ENCODE measurements at places on chromosomes 1 and 21. TPM values are rescaled to one million over a fixed set of nuclear protein-coding genes. Genes with fewer than 3 reads are reported as not detected.

DNA sequence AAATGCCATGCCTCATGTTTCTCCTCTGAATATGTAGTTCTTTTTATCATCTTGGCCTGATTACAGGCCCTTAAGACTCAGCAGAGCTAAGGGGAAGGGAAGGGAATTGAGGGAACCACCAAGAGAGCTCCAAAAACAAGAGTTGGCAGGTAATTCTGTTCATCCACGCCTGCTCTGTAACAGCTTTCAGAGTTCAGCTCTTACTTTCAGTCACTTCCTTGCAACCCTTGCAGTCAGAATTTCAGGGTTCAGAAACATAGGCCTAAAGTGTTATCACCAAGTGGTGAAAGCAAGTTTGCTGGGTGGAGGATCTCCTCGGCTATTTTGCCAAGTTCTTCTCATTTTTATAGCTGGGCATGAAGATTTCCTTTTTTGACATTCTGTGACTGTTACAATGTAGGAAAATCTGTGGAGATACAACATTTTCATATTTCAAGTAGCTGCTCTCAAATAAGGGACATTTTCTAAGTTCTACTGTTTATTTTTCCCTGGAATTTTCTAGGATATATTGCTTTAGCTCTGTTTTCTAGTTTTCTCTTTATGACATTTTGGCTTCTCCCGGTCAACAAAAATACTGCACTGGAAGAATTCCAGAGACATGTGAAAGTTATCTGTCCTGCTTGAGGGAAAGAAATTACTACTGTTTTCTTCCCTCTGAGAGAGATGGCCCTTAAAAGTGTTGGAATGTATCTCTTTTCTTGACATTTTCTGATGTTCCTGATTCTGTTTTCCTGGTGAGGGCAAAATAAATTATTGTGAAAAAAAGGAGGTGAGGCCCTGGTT is 251.8 kb upstream of the ST6GALNAC5 start:
- no peak overlapping the region for H3K4me3 ChIP-seq
- no peaks in the 10 kb centered on the region for H3K27me3 ChIP-seq
- peaks cover 4% of the 10 kb centered on the region for H3K4me1 ChIP-seq
- no peak for DNase-seq

GRCh38 chr1:154006136-154006535 is 15.6 kb downstream of the RPS27 start:
- no peaks in the 10 kb centered on the region for H3K4me1 ChIP-seq
- no peaks in the 10 kb centered on the region for H3K27me3 ChIP-seq
- H3K4me3 ChIP-seq: no peak overlapping the region
- no peak for DNase-seq
- no peaks in the 10 kb centered on the region for H3K36me3 ChIP-seq
- no peak overlapping the region for H3K27ac ChIP-seq

GRCh38 chr1:119323216-119323982 is 45.2 kb upstream of the HAO2 start:
- H3K27ac ChIP-seq: no peak overlapping the region
- H3K4me1 ChIP-seq: no peaks in the 10 kb centered on the region
- H3K4me3 ChIP-seq: no peak overlapping the region
- DNase-seq: no peak
- H3K27me3 ChIP-seq: no peaks in the 10 kb centered on the region

- no peaks in the 10 kb centered on the region for H3K4me1 ChIP-seq
- H3K27me3 ChIP-seq: no peaks in the 10 kb centered on the region
- no peak overlapping the region for H3K27ac ChIP-seq
- DNase-seq: no peak
- no peak overlapping the region for H3K4me3 ChIP-seq
These were observed 22.2 kb downstream of the LRP8 start for GRCh38 chr1:53305650-53306049.

DNA sequence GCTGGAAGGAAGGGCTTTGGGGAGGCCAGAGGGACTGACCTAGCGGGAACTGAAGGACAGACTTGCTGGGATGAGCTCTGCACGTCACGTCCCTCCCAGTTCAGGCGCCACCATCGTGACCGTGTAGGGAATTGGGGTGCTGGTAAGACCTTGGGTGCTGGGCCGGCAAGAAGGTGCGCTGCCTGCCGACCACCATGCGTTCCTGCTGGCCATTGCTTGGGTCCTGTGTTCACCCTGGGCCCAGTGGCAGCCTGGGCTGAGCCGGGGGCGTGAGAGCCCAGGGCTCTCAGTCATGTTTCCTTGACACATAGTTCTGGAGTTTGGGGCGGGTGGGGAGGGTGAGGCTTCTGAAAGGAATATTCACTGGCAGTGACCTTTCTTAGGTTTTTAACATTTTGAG is 176.0 kb downstream of the CAMTA1 start:
- DNase-seq: no peak
- no peak overlapping the region for H3K4me3 ChIP-seq
- no peaks in the 10 kb centered on the region for H3K27me3 ChIP-seq
- no peaks in the 10 kb centered on the region for H3K36me3 ChIP-seq
- H3K4me1 ChIP-seq: peaks cover 16% of the 10 kb centered on the region

- peaks cover 4% of the 10 kb centered on the region for H3K27me3 ChIP-seq
- no peaks in the 10 kb centered on the region for H3K36me3 ChIP-seq
- no peak within 1 kb of the TSS for H3K4me3 ChIP-seq
- no peak for DNase-seq
- H3K27ac ChIP-seq: no peak within 1 kb of the TSS
- H3K4me1 ChIP-seq: peaks cover 2% of the 10 kb centered on the region
These were observed at the start of gene OLIG2 for GRCh38 chr21:33025489-33026442. TSS of gene OLIG2 (plus strand) at chr21:33025935. CDS start at chr21:33026863, 928 bp downstream.

ARID1A gene
- 30.1 TPM for total RNA-seq

GRCh38 chr1:65386439-65386838 is 34.0 kb upstream of the LEPR start:
- H3K36me3 ChIP-seq: no peaks in the 10 kb centered on the region
- H3K4me3 ChIP-seq: no peak overlapping the region
- no peak for DNase-seq
- H3K4me1 ChIP-seq: no peaks in the 10 kb centered on the region

Data from ovary (tissue), 10 donors.